ENCODE measurements at places on chromosomes 4 and X.
A peak's percentile ranks its signal among the peaks of the same experiment; 100 is the strongest.

DNA sequence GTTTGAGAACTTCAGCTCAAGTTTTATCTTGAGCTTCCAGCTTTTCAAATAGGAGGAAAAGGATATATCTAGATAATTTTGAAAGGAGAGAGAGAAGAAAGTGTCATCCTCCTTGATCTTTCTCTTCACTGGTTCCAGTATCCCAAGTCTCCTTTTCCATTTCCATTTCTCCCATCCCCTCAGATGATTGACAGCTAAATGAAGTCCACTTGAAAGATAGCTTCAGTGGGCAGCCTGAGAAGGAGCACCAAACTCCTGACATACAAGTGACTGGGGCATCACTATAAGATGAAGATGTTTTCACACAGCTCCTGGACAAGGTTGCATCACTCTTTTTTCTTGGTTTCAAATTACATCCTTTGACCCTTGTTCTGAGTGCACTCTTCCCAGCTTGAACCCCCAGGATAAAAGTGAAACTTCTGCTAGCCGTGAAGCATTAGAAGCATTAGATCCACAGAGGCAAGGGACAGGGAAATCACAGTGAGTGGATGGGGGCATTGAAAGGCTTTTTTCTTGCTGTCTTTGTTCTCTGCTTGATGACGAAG, 17.5 kb upstream of the MAGEA10 start:
- no peak for DNase-seq

GRCh38 chr4:44493924-44494323, 45.3 kb upstream of the KCTD8 start:
- DNase-seq: no peak

- no peak for DNase-seq
Observed at GRCh38 chr4:4391866-4392265, 5.0 kb downstream of the NSG1 start.

DNA sequence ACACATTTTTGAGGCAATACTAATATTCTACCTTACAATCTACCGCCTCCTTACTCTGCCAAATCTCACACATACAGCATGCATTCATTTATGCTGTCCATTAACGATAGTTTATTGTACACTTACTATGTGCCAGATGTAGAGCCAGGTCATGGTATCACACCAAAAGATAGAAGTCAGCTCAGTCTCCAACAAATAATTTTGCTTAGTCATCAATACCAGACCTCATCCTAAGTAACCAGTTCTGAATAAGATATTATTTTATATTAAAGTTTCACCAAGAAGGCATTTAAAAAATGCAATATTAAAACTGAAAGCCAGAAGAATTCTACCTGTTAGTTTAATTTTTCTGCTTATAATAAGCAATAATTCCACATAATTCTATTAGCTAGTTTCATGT, 60.6 kb upstream of the TTC29 start:
- DNase-seq: no peak

GRCh38 chr4:87100168-87100567, 120.2 kb downstream of the KLHL8 start:
- DNase-seq: no peak

- no peak for DNase-seq
Observed at GRCh38 chr4:152089584-152089983, 328.8 kb upstream of the GATB start.

DNA sequence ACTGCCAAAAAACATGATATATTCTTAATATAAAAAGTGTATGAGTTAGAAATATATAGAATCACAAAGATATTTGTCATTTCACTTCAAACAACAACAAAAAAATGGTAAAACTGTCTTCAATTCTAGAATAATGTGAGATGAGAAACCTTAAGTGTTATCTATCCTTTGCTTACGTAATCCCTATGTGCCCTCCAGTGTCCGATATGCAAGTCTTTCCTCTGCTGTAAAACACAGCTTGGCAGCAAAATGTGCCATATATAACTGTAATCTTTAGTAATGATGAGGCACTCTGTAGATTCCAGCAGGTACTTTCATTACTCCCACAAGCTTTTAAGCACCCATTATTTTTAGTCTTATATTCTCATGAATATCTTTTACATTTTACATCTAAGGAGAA, 555.1 kb upstream of the FRG1 start:
- no peak for DNase-seq

DNA sequence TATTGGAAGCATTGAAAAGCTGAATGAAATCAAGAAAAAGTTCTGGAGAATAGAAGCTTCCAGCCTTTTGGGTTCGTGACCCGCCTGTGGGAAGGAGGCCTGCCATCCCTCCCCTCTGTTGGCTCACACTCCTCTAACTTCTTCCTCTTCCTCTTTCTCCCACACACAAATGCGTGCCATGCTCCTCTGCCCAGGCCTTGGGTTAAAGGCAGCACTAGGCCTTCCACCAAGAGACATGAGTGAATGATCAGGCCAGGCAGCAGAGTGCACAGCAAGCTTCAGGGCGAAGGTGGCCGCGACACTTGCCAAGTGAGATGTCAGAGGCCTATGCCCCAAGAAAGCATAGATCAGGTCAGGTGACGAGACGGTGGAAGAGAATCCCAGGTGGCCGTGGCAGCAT, 38.4 kb downstream of the FAM193A start:
- DNase-seq: no peak

- no peak for DNase-seq
Observed at GRCh38 chr4:140869446-140869845, 113.3 kb upstream of the TBC1D9 start.

DNA sequence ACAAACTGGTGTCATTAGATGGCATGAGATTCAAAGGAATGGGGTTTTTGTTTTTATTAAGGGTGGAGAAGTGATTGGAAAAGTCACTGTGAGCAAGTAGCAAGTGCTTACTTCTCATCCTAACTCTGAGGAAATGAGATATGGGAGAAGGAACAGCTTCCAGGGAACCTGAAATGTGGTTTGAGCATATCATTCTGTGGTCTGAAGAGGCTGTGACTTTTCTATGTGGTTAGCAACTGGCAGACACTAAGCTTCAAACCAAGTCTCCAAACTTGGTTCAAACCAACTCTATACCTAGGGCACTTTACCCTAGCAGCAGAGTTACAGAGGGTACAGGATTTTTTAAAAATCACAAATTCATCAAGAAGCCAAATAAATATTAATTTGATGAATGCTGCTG, 58.2 kb downstream of the DCLK2 start:
- DNase-seq: peak; percentile 39

DNA sequence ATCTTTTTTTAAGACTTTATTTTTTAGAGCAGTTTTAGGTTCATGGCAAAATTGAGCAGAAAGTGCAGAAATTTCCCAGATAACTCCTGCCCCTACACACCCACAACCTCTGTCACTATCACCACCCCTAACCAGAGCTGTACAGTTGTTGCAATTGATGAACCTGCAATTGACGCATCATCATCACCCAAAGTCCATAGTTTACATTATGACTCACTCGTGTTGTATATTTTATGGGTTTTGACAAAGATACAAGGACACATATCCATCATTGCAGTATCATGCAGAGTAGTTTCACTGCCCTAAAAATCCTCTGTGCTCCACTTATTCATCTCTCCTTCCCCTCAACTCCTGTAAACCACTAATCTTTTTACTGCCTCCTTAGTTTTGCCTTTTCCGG, 34.5 kb upstream of the WAS start:
- no peak for DNase-seq

DNA sequence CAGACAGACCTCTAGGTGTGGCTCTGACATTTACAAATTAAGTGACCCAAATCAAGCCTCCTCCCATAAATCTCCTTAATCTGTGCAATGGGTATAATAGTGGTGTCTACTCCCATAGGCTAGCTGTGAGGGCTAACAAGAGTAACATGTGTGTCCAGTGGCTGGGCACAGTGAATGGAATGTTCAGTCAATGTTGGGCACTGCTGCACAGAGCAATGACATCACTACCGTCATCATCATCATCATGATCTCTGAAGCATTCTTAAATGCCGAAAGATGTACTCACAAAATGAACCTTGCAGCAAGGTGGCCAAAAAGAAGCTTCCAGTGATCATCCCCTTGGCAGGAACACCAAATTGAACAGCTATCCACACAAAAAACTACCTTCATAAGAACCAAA, 43.5 kb downstream of the CHRNA9 start:
- DNase-seq: no peak

GRCh38 chrX:119502727-119503483, 34.7 kb downstream of the SLC25A5 start:
- DNase-seq: peak; percentile 24

DNA sequence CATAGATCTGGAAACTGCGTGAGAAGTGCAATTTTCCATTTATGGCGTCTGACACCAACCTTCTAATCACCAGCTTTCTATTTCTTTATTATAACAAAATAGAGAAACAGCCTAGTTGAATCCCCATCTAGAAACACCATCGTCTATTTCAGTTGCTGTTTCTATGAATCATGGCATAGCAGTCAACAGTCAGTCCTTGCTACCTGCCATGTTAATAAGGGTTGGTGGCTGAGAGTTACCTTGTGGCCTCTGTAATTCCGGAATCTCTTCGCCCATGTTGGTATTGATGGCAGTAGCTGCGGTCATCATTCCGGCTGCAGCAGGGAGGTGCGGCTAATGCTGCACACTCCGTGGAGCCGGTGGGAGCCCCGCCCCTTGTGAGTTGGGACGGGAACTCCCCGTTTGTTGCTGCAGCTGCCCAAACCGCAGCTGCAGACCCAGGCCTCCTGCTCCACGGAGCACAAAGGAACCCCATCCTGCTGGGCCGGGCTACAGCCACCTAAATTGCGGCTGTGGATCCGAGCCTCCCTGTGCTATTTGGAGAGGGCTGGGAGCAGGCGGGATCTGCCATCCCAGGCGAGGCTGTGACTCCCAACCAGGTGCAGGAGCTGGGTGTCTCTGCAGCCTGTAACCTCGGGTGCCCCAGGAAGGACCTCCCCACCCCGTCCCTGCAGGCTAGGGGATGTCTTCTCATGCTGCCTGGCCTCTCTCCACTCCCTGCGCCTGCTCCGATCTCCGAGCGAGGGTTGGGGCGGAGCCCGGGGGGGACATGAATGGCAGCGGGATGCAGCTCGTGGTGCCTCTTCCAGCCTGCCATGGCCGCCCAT, 115.4 kb upstream of the STK26 start:
- no peak for DNase-seq

DNA sequence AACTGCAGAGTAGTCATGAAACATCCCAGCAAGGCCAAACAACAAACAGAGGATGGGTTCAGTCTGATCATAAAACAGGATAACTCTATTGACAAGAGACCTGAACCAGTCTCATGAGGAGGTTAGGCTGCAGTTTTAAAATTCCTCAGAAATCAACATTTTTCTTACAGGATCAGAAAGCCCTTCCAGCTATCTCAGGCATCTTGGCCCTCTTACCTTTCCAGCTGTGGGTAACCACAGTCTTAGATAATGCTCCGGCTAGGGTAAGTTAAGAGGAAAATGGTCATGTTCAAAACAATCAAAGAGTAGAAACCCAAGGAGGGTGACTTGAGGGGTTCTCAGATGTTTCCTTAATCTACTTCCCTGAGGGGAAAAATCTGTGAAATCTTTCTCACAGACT, 5.1 kb downstream of the CTSO start:
- no peak for DNase-seq

DNA sequence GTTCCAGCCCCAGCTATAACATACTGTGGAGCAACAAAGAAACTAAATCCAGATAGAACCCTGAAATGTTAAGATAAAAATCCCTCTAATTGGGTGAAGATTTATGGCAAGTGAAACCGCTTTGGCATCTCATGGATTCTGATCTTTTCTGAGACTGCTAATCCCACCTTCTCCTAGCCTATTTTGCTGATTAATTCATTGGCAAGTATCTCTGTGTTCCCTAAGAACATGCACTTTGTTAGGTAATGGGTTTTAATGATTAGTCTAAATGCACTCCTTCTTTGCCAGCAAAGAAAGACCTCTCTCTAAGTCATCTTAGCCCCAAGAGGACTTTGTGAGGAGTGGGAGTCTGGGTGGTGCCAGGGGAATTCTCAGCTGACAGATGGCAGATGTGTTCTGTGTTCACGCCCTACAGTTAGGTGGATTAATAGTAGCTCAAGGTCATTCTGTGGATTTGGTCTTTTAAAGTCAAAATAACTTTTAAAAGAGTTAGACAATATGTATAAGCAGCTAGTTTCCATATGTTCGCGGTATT, 171.3 kb downstream of the UNC5C start:
- DNase-seq: no peak

- DNase-seq: no peak
Observed at GRCh38 chr4:178811356-178811755, 1369.1 kb upstream of the AGA start.

DNA sequence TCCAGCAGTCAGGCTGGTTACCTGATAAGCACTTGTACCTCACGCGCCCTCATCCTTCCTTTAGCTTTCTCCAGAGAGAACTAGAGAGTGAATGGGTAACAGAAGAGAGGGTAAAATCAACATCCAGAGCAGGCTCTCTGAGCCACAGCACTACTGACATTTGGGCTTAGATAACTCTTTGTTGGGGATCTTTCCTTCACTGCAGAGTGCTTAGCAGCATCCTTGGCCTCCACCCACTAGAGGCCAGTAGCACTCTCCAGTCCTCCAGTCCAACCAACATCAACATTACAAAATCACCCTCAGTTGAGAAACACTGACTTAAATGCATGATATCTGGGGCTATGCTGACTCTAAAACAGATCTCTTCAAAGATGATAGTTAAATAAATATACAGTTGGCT, 220.7 kb downstream of the TACR3 start:
- no peak for DNase-seq

GRCh38 chrX:44071847-44072551, 98.8 kb upstream of the NDP start:
- peak; percentile 77 for DNase-seq

DNA sequence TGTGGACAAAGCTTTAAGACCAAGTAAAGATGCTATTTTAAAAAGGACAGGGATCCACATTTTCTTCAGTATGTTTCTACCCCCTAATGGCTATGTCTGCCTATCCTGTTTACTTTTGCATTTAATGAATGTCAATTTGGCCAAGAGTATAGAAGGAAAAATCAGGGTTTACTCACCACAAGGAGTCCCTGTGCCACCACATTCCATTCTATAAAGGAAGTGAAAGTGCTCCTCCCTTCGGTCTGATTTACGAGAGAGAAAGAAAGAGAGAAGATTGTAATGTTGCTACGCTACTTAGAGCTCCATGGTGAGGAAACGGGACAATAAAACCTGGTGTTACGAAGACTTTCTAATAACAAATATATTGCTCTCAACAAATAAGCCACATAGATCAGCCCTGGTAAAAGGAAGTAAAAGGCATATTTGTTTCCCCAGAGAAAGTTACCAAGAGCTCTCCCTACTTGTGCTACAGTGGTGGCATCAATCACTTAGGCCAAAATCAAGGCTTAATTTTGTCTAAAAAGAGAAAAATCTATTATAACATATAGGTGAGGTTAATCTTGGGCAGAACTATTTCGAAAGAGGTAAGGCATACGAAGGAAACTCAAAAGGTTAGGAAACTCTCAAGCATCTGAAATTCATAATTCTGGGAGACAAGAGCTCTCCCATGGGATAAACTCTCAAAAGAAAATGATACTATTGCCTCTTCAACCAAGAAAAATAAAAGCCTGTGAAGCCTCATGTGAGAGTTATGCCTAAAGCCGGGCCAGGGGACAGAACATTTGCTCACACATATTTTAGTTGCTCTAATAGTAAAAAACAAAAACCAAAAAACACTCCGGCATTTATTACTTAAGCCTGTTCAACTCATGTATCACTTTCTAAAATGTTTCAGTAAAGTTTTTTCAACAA, 29.5 kb downstream of the TAPT1 start:
- peak; percentile 52 for DNase-seq

- no peak for DNase-seq
Observed at GRCh38 chr4:15444276-15444675, 16.4 kb downstream of the C1QTNF7 start.
